Osteoblast (primary cell): ENCODE measurements at places on chromosomes 5 and 9. TPM values are rescaled to one million over a fixed set of nuclear protein-coding genes. Genes with fewer than 3 reads are reported as not detected.
A peak's percentile ranks its signal among the peaks of the same experiment; 100 is the strongest.

DNA sequence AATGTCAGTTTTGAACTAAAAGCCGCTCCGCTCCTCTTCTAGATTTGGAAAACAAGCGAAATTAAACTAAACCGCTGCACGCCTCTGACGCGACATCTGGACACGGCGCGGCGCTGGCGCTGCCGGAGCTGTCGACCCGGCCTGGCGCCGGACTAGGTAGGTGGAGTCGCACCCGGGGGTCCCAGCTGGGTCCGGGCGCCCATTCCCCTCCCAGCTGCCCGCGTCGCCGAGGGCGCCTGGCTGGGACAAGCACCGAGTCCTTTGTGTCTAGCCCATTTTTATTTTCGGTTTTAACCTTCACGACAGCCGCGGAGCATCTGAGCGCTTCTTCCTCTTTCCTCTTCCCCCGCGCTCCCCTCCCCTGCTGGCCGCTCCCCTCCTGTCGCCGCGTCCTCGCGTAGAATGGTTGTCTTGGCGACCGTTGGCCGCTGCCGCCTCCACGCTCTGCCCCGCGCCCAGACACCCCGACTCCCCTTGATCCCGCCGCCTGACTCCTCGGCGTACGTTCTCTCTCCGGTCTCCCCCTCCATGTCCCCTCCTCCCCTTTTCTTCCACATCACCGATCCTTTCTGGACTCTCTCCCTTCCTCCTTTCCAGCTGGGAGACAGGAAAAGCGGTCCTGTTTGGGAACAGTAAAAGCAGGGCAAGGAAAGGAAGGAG is 545 bp downstream of the CDKN2B-AS1 start:
- no peaks in the 10 kb centered on the region for H3K36me3 ChIP-seq
- DNase-seq: peak; percentile 92
- no peaks in the 10 kb centered on the region for H3K27me3 ChIP-seq
- peaks cover 23% of the 10 kb centered on the region for H3K4me1 ChIP-seq
- peak overlapping the region; percentile 84 for H3K27ac ChIP-seq
- H3K4me3 ChIP-seq: peak overlapping the region; percentile 94

GRCh38 chr5:33010846-33011245 is 299.7 kb downstream of the NPR3 start:
- H3K27ac ChIP-seq: no peak overlapping the region
- H3K27me3 ChIP-seq: no peaks in the 10 kb centered on the region
- no peaks in the 10 kb centered on the region for H3K36me3 ChIP-seq
- H3K4me1 ChIP-seq: peaks cover 11% of the 10 kb centered on the region
- DNase-seq: peak; percentile 36

- H3K4me1 ChIP-seq: peaks cover 11% of the 10 kb centered on the region
- H3K36me3 ChIP-seq: no peaks in the 10 kb centered on the region
- no peaks in the 10 kb centered on the region for H3K27me3 ChIP-seq
- no peak for DNase-seq
Observed at GRCh38 chr9:92180002-92180400, 64.8 kb upstream of the SPTLC1 start.

DNA sequence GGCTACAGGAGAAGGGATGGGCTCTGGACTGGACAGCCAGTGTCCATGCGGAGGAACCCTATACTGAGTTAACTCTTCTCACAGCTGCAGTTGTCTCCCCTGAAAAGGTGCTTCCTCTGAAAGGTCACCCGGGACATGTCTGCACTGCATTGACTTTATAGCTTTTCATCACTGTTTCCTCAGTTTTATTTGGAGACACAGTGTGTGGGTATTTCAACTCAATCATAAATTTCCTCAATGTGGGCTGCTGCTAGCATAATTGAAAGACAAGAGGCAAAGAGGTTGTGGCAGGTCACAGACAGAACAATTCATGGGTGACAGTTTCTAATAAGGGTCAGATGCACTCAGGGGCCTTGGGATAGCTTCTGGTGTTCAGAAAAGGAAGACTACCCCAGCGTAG is 336.8 kb downstream of the KDM4C start:
- H3K36me3 ChIP-seq: no peaks in the 10 kb centered on the region
- H3K27ac ChIP-seq: no peak overlapping the region
- no peaks in the 10 kb centered on the region for H3K27me3 ChIP-seq
- no peak for DNase-seq

DNA sequence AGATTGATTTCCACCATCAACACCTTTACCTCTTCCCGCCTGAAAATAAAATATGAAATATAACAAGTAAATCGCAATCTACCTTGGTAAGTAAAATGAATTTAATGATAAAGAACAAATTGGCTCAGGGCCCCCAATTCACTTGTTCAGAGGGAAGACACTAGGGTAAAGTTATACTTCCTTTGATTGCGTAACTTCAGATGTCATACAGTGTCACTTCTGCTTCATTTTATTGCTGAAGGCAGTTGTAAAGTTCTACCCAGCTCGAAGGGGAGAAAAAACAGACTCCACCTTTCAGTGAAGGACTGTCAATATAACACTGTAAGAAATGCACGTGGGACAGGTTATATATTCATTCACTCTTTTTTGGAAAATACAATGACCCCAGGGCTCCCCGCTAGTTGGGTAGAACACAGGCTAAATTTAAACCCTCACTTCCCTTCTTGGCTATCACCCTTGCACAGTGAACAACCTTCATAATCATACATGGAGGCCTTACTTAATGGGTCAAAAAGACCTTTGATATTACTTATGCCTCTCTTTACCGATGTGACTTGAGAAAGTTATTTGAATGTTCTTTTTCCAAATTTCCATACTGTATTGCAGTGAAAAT is 848.8 kb downstream of the MAT2B start:
- H3K36me3 ChIP-seq: no peaks in the 10 kb centered on the region
- H3K27ac ChIP-seq: no peak overlapping the region
- peaks cover 34% of the 10 kb centered on the region for H3K4me1 ChIP-seq
- no peaks in the 10 kb centered on the region for H3K27me3 ChIP-seq
- H3K4me3 ChIP-seq: no peak overlapping the region
- no peak for DNase-seq

PDLIM4 gene
- total RNA-seq: 47.7 and 67.7 TPM in 2 replicates

CCDC187 gene
- under 0.01 TPM in 1 of 2 replicates, not detected in the other for total RNA-seq

SPATA31A3 gene
- total RNA-seq: not detected in 2 replicates

SIGMAR1 gene
- total RNA-seq: 72.7 and 73.4 TPM in 2 replicates
